Amygdala (tissue), 56 donors: ENCODE measurements at places on chromosomes 2 and 18.

- DNase-seq = no peak
Observed at GRCh38 chr18:22822841-22823508, 110.2 kb upstream of the RBBP8 start.

DNA sequence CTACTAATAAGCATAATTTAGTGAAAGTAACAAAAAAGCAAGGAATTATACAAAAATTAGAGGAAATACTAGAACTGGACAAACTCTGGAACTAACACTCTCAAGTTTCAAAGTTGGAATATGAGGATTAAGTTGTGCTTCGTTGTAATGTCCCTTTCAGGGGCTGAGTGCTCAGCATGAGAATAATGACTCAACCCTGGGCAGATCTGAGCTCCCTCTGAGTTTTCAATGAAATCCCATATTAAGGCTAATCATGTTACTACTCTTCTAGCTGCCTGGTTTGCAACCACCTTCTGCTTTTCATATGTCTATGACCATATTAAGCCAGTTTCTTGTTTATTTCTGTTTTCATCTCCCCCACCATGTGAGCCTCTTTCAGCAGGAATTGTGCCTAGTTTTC, 274.9 kb upstream of the LRRTM4 start:
- DNase-seq = no peak

DNA sequence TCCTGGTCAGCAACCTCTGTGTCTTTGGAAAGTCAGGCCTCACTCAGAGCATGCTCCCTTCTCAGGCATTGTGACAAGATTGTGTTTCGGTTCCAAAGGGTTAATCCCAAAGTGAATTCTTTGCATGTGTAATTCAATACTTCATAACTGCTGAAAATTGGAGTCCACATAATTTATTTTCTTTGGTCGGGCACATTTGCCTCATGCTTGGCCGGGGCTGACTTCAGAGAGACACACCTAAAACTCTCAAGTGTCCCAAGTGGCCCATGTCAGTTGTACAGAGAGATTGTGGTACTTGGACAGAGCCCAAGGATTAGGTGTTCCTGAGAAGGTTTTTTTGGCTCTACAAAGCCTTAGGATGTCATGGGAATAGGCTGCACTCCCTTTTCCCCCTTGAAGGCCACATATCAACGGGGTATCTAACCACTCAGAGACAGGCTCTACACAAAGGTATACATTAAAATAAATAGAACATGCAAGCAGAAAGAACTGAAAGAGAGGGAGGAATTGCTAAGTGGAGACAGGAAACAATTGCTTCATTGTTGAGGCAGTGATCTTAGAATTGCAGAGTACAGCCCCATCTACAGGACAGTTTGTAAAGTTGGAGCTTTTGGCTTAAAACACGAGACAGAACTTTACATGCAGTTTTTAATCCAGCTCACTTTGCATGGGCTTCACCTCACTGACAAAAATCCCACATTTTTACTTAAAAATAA, 1232.3 kb upstream of the ZEB2 start:
- DNase-seq = no peak

- DNase-seq = no peak
Observed at GRCh38 chr2:234544659-234545611, 48.1 kb upstream of the ARL4C start.

- DNase-seq = no peak
Observed at GRCh38 chr2:118990757-118991545, 49.0 kb downstream of the MARCO start.

DNA sequence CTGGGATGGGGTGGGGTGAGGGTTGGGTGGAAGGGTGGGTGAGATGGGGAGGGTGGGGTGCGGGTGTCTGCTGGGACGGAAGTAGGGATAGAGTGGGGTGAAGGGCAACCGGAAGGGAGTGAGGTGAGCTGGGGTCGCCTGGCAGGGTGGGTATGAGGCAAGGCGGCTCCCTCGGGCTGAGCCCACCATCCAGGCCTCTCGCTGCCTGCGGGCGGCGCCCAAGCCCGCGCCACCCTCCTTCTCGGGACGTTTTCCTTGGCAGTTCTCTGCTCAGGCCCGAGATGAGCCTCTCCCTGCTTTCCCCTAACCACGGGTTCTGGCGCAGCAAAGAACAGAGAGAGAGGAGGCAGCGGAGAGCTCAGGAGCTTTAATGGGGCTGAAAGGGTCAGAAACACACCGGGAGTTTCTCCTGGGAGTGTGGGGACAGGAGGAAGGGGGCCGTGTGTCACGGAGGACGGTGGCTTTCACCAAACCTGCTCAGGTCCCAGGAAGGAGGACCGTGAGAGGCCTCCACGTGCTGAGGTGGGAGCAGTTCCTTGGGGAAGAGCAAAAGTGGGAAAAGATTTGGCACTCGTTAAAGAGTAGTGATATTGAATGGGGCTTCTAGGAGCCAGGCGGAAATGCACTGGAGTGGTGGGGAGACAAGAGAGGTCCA, 4.1 kb downstream of the FEV start:
- no peak for DNase-seq

- no peak for DNase-seq
Observed at GRCh38 chr2:45882707-45883602, 231.5 kb downstream of the PRKCE start.

GRCh38 chr2:215605214-215605613, 169.3 kb upstream of the FN1 start:
- DNase-seq = no peak

- no peak for DNase-seq
Observed at GRCh38 chr2:115412501-115412900, 970.1 kb downstream of the DPP10 start.

DNA sequence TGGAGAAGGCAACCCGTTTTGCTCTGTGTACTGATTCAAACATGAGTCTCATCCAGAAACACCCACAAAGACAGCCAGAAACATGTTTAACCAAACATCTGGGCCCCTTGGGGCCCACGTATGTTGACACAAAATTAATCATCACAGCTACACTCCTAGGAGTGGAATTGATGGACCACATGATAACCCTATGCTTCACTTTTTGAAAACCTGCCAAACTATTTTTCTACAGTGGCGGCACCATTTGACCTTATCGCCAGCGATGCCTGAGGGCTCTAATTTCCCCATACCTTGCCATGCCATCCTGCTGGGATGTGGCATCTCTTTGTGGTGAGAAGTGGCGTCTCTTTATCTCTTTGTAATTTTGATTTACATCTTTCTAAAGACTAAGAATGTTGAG, 38.5 kb downstream of the PSMG2 start:
- DNase-seq = no peak

- no peak for DNase-seq
Observed at GRCh38 chr18:48184118-48184517, 225.1 kb downstream of the ZBTB7C start.

GRCh38 chr2:75432761-75433361, 127.9 kb downstream of the EVA1A start:
- no peak for DNase-seq

DNA sequence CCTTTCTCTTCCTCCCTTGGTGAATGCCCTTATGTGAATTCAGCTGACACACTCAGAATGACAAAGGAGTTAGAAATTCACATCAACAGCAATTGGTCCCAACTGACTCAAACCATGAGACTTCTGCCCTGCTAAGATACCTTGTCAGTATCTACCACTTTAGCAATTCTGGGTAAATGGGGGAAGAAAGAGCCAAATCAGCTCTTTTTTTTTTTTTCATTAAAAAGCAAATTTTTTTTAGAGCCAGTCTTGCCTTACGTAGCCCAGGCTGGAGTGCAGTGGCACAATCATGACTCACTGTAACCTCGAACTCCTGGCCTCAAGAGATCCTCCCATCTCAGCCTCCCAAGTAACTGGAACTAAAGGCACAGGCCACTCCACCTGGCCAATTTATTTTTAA, 1.7 kb upstream of the PPP4R1 start:
- no peak for DNase-seq

- no peak for DNase-seq
Observed at GRCh38 chr2:219595256-219595655, 2.4 kb upstream of the STK11IP start.

DNA sequence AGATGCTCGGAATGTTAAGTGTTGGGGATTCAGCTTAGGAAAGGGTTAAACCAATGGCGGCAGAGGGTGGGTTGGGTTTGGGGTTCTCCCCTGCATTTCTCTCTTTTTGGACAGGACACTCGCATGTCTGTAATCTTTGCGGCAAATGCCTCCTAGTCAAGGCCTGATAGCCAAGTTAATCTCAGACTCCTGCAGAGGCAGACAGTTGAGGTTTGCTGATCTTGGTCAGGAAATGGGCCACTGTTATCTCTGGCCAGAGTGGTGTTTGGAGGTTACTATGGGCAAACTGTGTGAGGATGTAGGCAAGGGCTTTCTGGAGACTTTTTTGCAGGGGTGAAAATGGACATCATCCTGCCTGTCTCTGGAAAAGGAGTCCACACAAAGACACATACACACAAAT, 188.8 kb downstream of the SETBP1 start:
- DNase-seq = no peak

- DNase-seq = no peak
Observed at GRCh38 chr18:36307513-36307912, 10.0 kb downstream of the FHOD3 start.

GRCh38 chr18:80167931-80168330, 58.9 kb downstream of the ADNP2 start:
- no peak for DNase-seq

GRCh38 chr18:23837591-23837990, 148.3 kb downstream of the LAMA3 start:
- DNase-seq = no peak

DNA sequence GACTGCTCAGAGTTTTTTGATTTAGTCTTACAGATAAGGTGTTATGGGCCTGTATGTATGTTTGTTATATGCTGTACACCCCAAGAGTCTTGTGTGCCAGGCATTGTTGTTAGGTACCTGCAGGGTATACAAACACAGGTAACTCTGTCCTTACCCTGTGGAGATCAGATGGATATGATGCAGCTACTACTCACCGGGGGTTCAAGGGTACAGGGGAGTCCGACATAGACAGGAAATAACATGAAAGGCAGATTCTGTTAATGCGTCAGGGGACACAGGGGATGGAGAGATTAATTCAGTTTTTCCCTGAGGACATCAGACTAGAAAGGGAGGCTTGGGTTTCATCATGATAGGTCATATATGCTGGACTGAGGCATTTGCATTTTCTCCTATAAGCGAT, 31.3 kb downstream of the TRAK2 start:
- no peak for DNase-seq

GRCh38 chr2:188235364-188235763, 56.3 kb upstream of the GULP1 start:
- DNase-seq = no peak

- no peak for DNase-seq
Observed at GRCh38 chr2:15539999-15540398, 21.1 kb downstream of the NBAS start.

- no peak for DNase-seq
Observed at GRCh38 chr2:72917138-72917876, at the start of gene EMX1. TSS of gene EMX1 (plus strand) at chr2:72917519. CDS start at chr2:72917853, 334 bp downstream.

DNA sequence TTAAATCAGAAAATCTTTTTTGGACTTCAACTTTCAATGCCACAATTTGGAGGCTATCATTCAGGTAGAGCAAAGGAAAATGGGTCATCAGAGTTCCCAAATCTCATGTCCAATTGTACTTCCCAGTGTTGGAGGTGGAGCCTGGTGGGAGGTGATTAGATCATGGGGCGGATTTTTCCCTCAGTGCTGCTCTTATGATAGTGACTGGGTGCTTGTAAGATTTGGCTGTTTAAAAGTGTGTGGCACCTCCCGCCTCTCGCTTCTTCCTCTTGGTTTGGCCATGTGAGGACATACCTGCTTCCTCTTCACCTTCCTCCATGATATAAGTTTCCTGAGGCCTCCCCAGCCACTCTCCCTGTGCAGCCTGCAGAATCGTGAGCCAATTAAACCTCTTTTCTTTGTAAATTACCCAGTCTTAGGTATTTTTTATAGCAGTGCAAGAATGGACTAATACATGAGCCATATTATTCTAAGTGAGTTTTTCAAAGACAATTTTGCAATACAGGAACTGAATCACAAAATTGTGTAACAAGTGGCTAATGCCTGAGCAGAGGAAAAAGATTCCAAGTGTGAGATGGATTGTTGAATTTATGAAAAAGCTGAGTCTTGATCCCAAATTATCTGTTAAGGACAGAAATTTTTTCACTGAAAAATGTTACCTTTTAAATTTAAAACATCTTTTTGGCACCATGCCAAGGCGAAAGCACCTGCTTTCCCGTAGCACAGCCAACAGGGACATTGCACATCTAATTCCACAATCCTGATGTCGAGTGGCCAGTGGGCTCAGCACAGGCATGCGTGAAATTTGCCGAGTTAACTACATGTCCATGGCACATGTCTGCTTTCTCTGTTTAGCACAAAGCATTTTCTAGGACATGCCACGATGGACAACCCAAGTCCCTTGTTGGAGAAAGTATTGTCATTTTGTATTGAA, 150.9 kb downstream of the COL6A3 start:
- DNase-seq = no peak

DNA sequence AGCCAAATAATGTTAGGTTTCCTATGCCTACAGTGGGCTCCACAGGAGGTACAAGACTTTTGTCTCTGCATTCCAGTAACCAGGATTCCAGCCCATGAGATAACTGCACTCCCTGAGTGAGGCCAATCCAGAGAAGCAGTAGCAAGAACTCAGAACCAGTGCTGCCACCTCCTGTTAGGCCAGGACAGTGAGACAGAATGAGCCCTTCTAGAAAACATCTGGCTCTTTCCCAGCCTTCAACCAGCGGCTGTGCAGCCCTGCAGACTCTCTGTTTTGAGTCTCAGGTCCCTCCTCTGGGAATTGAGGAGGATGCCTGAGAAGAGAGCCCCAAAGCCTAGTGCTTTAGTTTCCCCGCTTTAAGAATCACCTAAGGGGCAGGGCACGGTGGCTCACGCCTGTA, 44.2 kb downstream of the ARID5A start:
- DNase-seq = no peak

DNA sequence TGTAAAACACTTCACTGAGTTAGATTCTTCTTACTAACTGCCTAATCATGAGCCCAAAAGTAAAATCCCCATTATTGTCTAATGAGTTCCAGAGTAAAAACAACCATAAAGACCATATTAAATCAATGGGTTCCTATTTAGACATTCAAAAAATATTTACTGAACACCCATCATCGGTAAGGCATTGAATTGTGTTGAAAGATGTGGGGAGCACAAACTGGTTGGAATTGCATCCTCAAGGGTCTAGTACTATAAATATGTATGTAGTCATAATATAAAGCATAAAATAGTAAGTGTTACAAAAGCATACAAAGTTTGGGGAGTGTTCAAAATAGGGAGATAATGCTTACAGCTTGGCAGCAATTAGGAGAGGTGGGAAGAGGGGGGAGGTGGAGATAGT, 3.0 kb upstream of the MARCHF4 start:
- no peak for DNase-seq

DNA sequence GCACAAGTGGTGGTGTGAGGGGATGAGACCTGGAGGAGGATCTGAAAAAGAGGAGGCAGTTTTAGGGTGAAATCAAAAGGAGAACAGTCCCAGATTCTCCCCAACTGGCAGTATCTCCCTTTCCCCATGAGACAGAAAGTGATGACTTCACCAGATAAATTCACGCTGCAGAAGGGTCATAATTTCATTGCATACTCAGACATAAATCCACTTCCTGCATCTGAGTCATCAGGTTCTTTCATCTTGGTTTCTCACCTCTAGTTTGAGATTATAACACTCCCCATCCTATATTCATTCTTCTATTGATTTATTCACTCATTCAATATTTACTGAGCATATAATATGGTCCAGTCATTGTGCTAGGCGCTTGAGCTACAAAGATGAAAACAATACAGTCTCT, 64.7 kb downstream of the CCDC148 start:
- no peak for DNase-seq
